Aorta (tissue), 5 donors: ENCODE measurements at places on chromosomes 3 and 15. TPM values are rescaled to one million over a fixed set of nuclear protein-coding genes. Genes with fewer than 3 reads are reported as not detected.

DNA sequence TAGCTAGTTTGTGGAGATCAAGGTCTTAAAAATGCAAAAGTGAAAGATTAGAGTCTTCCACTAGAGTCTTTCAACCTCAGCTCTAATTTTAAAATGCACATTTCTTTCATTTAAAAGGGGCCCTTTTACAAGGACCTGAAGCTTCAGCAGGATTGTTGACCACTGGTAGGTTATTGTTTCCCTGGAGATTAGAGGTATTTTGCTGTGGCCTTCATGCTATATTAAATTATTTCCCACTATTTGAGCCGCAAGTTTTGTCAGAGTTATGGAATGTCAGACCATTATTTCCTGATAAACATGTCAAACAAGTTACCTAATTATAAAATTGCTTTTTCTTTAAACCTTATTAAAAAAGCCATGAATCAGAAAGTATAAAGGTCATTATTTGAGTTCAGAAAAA lies 103.1 kb upstream of the CCNL1 start:
- H3K27me3 ChIP-seq: no peaks in the 10 kb centered on the region
- H3K4me3 ChIP-seq: no peak overlapping the region
- H3K27ac ChIP-seq: no peak overlapping the region
- H3K36me3 ChIP-seq: no peaks in the 10 kb centered on the region

- no peak for DNase-seq
- H3K27me3 ChIP-seq: no peaks in the 10 kb centered on the region
- no peaks in the 10 kb centered on the region for H3K36me3 ChIP-seq
- no peak overlapping the region for H3K4me3 ChIP-seq
Observed at GRCh38 chr3:104947943-104948342, 418.8 kb upstream of the ALCAM start.

The GRIP2 gene
- total RNA-seq: 3.1 TPM

The WDR93 gene
- total RNA-seq: not detected
